DMS153 (cell line): ENCODE measurements at places on chromosomes 3 and 15.

- DNase-seq, result peak; percentile 54
These were observed 22.0 kb downstream of the SLC7A14 start for GRCh38 chr3:170563712-170564423.

DNA sequence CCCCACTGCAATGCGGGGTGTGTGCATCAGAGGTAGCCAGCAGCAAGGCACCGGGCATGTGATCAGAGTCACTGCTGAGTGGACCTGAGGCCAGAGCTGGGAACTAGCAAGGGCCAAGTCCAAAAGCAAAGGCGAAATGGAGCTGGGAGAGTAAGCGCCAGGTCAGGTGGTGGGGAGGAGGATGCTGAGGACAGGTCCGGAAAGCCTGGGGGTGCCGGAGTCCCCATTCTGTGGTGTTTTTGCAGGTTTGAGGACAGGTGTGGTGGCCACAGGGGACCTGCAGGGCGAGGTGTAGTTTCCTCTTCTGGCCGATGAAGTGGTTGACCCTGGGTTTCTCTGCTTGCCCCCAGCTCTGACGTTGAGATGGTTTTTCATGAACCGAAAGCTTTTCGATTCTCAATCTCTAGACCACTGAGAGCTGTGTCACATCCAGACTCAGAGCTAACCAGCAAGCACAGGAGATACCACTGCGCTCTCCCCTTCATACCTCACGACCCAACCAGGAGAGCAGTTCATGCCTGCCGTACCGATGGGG lies 35.0 kb upstream of the HES1 start:
- DNase-seq, result no peak

DNA sequence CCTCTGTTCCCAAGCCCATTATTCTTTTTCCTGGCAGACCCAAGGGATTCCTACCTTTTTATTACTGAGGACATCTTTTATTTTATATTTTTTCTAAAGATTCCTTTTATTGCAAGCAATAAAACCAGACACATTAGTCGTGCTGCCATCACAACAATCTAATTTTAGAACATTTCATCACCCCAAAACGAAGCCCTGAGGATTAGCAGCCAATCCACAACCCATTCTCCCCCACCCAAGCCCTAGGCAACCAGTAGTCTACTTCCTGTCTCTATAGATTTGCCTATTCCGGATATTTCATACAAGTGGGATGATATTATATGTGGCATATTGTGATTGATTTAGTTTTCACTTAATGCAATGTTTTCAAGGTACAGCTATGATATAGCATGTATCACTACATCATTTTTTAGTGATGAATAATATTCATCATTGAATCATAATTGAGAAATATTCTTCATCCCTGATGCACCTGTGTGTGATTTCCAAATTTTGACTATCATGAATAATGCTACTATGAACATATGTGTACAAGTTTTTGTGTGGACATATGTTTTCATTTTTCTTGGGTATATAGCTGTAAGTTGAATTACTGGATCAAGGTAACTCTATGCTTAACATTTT lies 65.7 kb downstream of the IL1RAP start:
- no peak for DNase-seq

GRCh38 chr3:187130346-187131066 lies 8.8 kb downstream of the RPL39L start:
- no peak for DNase-seq

DNA sequence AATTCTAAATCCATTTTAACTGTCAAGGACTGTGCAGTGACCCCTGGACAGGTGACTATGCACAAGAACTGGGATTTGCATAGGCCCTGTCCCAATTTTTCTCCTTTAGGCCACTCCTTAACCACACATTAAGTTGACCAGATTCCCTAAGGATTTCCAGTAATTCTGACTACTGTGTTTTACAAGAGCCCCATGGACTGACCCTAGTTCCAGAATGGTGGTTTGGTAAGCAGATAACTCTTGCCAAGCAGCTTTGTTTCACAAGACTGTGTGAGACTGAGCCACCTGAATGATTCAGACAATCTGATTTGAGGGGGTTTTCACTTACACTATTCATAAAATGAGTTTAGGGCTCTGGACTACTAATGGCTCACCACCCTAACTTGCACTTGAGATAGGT lies 535.8 kb downstream of the ZBBX start:
- DNase-seq, result no peak

GRCh38 chr3:42699511-42699971 lies 3.1 kb downstream of the HHATL start:
- no peak for DNase-seq

- DNase-seq, result no peak
These were observed 498 bp upstream of the SEMA4B start for GRCh38 chr15:90200534-90201129.

GRCh38 chr3:142489572-142490323 lies 41.9 kb upstream of the XRN1 start:
- no peak for DNase-seq

DNA sequence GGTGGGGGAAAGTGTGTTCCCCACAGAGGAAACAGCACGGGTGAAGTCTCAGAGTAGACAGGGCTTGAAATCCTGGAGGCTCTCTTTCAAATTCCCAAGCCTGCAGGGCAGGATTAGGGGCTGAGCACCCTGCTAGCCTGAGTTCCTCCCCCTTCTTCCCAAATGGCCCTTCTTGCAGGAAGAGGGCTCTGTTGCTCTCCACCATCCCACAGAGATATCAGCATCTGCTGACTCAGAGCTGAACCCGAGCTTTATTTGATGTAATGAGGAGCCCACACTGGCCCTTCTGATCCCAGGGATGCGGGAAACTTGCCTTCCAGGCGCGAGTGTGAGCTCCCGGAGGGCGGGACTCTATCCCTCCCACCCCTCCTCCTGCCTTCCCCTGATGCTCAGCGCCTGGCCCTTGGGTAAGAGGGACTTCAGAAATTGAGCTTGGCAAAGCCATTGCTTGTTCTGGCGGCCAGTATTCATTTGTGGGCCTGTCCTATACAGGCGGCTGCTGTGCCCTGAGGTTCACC lies 1.4 kb upstream of the STRA6 start:
- DNase-seq, result no peak

- DNase-seq, result no peak
These were observed 169.1 kb downstream of the VPS8 start for GRCh38 chr3:184981071-184981470.

GRCh38 chr3:192246847-192247559 lies 480.3 kb downstream of the FGF12 start:
- DNase-seq, result no peak

GRCh38 chr15:82014989-82015388 lies 30.8 kb downstream of the MEX3B start:
- no peak for DNase-seq

GRCh38 chr15:41115652-41116115 lies 396 bp downstream of the INO80 start:
- no peak for DNase-seq

DNA sequence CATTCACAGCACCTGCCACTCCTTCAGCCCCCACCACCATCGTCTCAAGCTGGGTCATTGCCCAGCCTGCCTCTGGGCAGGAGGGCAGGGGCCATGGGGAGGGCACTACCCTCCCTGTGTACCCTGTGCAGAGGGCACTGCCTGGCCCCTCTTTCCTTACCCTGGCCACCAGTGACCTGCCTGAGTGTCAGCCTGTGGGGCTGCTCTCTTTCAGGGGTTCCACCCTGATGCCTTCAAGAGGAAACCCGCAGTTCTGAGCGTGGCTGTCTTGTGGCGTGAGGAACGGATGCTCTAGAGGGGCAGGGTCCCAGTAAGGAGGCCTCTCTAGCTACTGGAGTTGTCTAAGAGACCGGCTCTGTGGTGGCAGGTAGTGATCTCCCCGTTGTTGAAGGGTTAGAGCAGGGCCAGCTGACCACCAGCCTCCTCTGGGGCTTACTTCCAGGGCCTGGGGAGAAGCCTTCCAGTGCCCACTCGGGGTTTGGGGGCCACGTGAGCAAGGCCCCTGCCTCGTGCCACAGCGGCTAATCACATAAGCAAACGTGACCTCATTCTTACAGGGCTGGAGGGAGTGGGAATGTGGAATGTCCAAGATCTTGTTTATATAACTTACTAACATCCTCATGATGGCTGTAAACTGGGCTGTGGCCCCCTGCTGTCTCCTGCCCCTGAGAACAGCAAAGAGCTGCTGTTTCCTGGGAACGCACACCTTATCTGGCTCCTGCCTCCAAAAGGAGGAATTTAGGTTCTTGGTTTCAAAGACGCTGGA lies 31.4 kb upstream of the SEC13 start:
- DNase-seq, result no peak

- no peak for DNase-seq
These were observed 43.5 kb downstream of the KLF15 start for GRCh38 chr3:126313580-126314304.

DNA sequence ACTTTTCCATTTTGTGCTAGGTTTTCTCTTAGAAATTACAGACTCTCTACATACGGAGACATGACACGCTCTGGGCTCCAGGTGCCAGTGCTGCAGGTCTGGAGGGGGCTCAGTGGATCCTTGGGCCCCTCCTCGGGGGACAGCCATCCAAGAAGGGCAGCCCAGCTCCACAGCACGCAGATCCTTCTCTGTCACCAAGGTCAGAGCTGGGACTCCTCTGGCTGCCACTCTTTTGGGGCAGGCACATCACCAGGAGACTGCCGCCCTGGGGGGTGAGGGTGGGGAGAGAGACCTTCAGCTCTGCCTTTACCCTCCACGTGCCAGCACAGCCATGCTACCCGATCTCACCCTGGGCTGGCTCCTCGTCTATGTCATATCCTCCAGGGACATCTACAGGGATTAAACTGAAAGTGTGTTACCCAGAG lies 65.6 kb downstream of the ATP10A start:
- DNase-seq, result no peak

DNA sequence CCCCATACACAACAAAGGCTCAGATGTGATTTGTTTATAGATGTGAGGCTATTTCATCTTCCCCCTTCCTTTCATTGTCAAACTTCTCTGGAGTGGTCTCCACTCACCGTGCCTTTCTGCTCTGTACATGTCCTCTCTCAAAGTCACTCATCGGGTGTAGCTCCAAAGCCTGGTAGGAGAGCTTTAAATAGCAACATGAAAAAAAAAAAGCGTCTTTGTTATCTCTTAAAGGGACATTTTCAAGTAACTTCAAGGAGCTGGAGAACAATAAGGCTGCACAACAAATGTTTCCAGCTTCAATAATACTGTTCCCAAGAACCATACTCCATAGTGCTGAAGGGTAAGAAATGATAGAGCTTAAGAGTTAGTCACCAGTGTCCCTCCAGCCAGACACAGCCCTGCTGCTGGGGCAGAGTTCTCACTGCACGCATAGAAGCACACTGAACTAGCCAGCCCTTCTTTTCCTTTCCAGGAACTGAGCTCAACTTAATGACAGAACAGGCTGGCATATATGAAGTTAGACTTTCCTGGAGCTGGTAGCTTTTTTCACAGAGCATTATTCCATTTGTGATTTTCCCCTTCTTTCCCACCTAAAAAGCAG lies 8.1 kb downstream of the FBXO40 start:
- DNase-seq, result no peak

GRCh38 chr3:13772885-13773745 lies 106.8 kb downstream of the WNT7A start:
- DNase-seq, result no peak

GRCh38 chr3:39383045-39383880 lies at the start of gene SLC25A38:
SLC25A38 (plus strand) TSS chr3:39383370; CDS start chr3:39383725, 355 bp downstream.
- DNase-seq, result no peak

DNA sequence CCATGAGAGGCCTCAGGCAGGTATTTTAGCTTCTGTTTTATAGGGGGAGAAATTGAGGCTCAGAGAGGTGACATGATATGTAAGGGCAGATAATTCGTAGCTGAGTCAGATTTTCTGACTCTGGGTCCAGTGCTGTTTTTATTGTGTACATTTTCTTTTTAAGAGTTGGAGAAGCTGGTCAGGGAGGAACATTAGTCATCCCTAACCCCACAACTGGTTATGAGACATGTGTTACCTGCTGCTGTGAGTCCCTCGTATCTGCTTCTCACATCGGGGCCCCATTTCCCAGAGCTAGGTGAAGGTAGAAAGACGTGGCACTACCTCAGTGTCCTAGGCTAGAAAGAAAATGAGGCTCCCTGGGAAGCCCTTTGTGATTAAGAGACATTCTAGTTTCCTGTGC lies 28.6 kb downstream of the GALNT15 start:
- no peak for DNase-seq

DNA sequence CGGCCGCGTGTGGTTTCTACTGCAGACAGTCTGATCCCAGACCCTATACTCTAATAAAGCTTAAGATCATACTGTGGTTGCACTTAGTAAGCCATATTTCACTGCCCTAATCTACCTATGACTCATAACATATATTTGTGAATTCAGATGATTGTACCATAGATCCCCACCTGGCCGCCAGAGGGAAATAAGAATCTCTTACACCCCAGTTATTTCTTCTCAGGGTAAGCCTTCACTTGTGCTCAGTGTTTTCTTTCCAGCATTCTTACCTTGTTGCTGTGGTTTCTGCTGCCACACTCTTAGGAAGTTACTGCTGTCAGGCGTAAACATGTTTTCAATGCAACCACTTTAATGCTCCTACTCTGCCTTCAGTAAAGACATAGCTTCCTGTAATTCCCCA lies 105.9 kb downstream of the B3GALNT1 start:
- no peak for DNase-seq

DNA sequence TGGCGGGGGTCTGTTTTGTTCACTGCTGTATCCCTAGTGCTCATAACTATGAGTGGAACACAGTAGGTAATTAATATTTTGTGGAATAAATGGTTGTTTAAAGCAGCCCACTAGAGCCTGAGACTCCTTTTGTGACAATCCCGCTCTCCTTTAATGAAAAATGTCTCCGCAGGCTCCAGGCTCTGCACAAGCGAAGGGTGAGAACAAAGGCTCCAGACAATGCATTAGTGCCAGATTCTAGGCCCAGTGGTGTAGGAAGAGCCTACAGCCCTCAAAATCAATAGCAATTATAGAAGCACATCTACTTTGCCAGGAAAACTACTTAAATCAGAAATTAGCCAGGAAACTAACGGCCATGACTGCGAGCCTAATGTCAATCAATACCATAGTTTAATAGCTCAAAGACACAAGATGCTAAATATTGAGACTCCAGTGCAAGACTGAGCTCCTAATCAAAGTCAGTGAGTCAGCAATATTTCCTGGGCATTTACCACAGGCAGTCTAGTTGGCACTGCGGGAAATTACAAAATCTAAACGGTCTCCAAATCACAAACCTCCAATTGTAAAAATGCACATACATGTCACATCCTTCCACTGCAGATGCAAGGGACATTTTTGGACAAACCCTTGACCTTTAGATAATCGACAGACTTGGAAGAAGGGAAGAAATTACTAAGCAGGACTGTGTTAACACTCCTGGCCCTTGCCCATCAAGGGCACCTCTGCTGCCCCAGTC lies 2.3 kb downstream of the ANXA2 start:
- no peak for DNase-seq

- no peak for DNase-seq
These were observed 11.6 kb upstream of the RPL29 start for GRCh38 chr3:52007291-52007690.

DNA sequence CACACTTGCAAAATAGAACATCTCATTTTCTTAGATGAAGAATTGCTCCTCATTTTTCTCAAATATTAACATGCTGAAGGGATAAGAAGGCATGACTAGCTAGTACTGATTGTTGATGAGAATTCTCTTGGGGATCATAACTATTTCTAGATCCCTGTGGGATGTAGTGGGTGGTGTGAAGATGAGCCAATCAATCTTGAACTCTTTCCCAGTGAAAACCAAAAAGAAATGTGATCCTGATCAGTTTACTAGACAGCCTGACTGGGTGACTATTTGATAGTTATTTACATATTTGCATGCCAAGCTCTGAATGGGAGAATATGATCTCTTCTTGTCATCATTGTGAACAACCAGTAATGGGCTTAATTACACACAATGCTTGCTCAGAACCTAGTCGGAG lies 63.7 kb downstream of the ZIC1 start:
- DNase-seq, result no peak

GRCh38 chr3:11248596-11248995 lies 23.6 kb upstream of the ATG7 start:
- DNase-seq, result no peak

- DNase-seq, result no peak
These were observed 404.1 kb downstream of the ZIC1 start for GRCh38 chr3:147813256-147813655.
